ENCODE measurements at places on chromosomes 2 and 18.

DNA sequence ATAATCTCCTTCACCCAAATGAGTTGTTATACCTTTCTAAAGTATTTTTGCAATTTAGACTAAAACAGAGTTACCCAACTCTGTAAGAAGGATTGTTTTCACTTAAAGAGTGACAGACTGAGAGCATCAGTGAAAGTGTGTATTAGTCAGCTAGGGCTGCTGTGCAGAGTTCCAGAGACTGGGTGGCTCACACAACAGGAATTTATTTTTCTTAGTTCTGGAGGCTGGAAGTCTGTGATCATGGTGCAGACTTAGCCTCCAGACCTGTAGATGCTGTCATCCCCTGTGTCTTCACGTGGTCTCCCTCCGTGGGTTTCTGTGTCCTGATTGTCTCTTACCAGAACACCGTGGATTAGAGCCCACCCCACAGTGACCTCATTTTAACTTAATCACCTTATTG lies 40.0 kb downstream of the BCL2L11 start:
- no peak for DNase-seq

- DNase-seq = no peak
These were observed 93.9 kb downstream of the ASXL2 start for GRCh38 chr2:25784404-25784803.

DNA sequence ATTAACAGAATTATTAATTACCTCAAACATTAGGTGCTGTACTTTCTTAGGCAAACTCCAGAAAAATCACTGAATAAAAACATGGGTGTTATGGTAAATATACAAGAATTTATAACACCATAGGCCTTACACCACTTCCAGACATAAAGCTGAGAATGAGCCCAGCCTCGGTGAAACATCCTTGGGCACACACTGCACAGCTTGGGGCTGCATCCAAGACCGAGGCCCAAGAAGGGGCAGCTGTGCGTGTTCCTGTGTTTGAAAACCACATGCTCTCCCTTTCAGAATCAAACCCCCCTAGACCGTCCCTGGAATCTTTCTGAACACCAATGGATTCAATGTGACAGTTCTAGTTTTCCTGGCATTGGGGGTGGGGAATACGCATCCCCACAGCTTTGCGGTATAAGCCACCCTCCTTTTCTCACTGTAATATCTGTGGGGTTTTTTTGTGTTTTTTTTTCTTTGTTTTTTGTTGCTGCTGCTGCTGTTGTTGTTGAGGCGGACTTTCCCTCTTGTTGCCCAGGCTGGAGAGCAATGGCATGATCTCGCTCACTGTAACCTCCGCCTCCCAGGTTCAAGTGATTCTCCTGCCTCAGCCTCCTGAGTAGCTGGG lies 12.9 kb downstream of the ERFE start:
- DNase-seq = no peak

- DNase-seq = no peak
These were observed 53.6 kb upstream of the SERTAD2 start for GRCh38 chr2:64707276-64707675.

- no peak for DNase-seq
These were observed 16.5 kb downstream of the LPIN1 start for GRCh38 chr2:11762799-11763461.

- DNase-seq = peak; percentile 25
These were observed 3.6 kb upstream of the DGKD start for GRCh38 chr2:233350708-233351107.

DNA sequence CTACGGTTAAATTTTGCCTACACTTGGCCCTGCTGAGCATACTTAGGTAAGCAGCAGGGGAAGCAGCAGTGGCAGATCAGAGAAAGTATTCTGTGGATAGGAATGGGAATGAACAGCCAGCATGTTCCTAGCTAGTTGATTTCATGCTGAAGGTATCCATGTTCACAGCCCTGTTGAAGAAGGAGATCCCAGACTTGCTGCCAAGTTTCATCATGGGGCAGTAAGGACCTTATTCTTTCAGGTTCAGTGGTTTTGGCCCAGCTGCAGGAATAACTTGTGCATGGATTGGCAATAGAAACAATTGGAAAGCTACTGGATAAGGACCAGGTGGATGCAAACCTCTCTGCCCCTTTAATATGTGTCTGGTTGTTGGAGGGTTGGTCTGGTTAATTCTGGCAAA lies 98.2 kb upstream of the TMEM178A start:
- no peak for DNase-seq

DNA sequence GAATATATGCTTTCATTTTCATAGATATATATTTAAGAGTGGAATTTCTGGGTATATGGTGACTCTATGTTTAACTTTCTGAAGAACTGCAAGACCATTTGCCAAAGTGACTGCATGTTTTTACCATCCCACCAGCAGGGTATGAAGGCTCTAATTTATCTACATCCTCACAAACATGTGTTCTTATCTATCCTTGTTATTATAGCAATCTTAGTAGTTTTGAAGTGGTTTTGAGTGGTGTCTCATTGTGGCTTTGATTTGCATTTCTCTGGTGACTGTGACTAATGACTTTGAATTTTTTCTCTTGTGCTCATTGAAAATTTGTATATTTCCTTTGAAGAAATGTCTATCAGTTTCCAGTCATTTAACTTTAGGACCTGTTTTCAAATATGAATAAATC lies 310.2 kb upstream of the NRP2 start:
- DNase-seq = no peak

DNA sequence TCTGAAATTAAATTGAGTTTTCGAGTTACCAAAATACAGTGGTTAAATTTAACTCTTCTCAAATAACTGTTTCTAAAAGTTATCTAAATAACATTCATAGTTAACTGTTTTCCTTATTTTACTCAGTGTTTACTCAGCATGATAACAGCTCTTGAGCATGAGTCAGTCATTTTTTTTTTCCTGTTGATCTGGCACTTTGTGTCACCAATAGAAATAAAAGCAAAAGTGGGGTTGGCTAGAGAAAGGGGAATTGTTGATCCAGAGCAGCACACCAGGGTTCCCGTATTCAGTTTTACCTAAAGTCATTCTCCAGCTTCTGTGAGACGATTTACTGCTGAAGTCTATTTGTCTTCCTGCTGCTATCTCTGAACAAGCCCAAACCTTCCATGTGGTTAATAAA lies 851.6 kb downstream of the DCC start:
- no peak for DNase-seq

Data from retina (tissue), 1 donor.